ENCODE measurements at places on chromosomes 2 and 18.

DNA sequence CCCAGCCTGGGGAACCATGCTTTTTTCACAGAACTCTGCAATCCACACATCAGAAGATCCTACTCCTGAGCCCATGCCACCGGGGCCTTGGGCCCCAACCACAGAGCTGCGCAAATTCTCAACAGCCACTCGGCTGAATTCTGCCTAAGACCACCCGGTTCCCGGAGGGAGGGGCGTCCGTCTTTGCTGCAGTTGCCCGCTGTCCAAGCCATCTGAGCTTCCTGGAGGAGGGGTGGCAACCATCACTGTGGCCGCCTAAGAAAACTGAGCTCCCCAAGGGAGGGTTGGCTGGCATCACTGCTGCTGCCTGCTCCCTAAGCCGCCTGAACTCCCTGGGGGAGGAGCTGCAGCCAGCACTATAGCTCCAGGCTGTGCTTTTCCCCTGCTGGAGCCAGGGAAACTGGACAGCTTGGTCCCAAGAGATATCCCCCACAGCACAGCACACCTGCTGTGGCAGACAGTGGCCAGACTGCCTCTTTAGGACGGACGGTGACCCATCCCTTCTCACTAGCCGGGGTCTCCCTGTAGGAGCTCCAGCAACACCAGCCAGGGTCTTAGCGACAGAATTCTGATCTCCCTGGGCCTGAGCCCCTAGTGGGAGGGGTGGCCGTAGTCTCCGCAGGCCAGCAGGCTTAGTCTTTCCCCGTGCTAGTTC is 1411.6 kb upstream of the CDH2 start:
- no peak for DNase-seq

GRCh38 chr2:160036736-160037135 is 25.7 kb downstream of the PLA2R1 start:
- no peak for DNase-seq

GRCh38 chr18:40413160-40413559 is 1541.9 kb upstream of the PIK3C3 start:
- peak; percentile 36 for DNase-seq

GRCh38 chr18:59646228-59646962 is 50.8 kb downstream of the CCBE1 start:
- DNase-seq, result no peak

- no peak for DNase-seq
These were observed 2.4 kb downstream of the ZNF236 start for GRCh38 chr18:76824754-76825153.

DNA sequence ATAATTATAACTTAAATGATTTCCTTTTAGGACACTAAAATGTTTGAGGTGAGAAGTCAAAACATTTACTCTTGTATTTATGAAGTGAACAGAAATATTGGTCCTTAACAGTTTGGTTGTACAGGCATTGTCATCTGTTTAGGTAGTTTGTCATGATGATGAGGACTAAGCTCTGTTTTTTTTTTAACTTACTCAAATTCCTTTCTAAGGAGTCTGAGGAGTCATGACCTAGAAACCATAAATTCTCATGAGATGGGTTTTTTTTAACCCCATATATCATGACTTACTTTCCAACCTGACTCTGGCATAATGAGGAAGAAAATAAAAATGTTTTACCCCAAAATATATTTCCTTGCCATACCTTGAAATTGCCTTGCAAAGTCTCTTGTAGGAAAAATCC is 1176.2 kb downstream of the SUCLG1 start:
- no peak for DNase-seq

GRCh38 chr2:29848566-29849310 is 72.6 kb downstream of the ALK start:
- no peak for DNase-seq

DNA sequence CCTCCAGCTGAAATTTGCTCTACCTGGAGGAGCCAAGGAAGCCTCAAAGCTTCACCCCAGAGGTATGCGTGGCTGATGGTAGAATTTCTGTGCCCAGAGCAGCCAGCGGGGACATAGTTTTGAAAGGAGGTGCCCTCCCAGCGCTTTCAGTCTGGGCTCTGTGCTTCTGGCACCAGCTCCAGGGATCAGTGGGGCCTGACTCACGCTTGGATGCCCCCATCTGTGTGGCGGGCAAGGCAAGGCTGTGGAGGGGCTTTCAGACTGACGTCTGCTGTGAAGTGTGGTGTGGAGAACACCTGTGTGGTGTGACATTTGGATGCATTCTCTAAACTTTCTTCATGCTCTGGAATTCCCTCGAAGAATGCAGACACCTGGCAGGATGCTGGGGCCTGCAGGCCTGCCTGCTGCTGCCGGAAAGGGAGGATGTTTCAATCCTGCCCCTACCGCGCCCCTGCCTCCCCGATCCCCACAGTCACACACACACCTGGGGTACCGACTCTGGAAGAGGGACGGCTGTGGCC is 84.1 kb downstream of the CTIF start:
- peak; percentile 49 for DNase-seq

GRCh38 chr2:59957504-59957903 is 596.0 kb downstream of the BCL11A start:
- DNase-seq, result no peak

DNA sequence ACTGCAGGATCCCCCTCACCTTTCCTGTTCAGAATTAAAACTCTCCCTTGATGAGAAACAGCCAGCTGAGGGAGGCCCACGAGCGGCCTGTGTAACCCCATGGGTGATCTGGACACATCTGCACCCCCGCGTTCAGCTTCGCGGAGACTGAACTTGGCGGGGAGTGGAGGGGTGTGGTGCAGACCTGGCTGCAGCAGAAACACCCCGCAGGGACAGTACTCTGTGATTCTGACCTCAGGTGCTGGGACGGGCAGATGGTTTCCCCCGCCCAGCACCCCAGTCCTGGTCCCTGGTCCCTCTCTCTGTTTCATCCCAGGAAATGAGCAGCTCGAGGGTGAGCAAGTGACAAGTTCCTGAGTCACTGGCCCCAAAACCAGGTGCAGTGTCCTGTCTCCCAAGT is 41.2 kb downstream of the GBX2 start:
- no peak for DNase-seq

DNA sequence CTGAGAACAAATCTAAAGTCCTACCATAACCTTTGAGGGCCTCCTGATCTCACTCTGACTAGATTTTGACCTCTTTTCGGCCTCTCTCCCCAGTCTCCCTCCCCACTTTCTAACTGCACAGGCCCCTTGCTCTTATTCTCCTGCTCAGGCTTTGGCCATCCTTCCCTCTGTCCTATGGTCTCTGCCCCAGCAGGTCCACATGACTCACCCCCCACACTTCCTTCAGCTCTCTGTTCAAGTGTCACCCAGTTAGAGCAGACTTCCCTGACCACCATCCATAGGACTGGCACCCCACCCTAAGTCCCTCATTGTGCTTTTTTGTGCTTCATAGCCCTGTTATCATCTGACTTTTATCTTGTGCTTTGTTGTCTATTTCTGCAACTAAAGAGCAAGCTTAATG is 41.2 kb upstream of the NT5C1B start:
- DNase-seq, result no peak

GRCh38 chr18:44924785-44925499 is 244.3 kb downstream of the SETBP1 start:
- no peak for DNase-seq

DNA sequence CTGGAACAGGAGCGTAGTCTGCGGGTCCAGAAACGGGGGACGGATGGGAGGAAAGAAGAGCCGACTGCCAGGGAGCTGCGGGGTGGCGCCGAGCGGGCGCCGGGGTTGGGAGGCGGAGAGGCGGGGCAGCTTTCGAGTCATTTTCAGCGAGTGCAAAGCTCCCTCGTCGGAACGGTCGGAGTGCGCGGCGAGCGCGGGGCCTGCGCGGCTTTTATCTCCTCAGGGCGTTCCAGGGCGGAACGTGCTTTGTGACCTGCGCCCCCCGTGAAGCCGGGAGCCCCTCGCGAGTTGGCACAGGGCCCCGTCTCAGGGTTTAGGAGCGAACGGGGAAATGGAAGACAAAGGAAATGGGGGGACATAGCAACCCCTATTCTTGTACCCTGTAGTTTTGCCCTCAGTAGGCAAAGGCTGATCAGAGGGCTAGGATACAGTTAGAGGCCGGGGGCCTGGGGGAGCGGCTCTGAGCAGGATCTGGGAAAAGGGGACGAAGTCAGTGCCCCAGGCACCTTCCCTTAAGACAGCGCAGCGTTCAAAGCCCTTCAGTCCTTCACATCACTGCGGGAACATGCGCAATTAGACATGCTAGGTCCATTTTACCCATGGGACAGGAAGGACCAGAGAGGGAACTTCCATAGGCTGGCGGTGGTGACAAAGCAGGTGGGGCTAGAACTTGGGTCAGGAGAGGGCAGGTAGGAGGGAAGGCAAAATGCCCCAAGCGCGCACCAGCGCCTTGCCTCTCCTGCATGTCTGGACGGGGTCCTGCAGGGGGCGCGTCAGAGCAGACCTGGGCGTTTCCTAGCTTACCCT is 60.1 kb upstream of the IL1RL1 start:
- peak; percentile 53 for DNase-seq
